Stimulated activated CD4-positive, alpha-beta T cell treated with anti-CD3 and anti-CD28 coated beads, Interleukin-12 subunit alpha, Interleukin-12 subunit beta, amount 100 ng/mL, for 48 hours (primary cell): ENCODE measurements at places on chromosomes 7 and 10.

GRCh38 chr7:123122916-123123315 lies 76.9 kb downstream of the SLC13A1 start:
- DNase-seq, result no peak

- no peak for DNase-seq
Measured at GRCh38 chr7:92840316-92840715, 3.9 kb upstream of the CDK6 start.

GRCh38 chr7:44568771-44569560 lies 4.7 kb downstream of the DDX56 start:
- DNase-seq, result no peak

DNA sequence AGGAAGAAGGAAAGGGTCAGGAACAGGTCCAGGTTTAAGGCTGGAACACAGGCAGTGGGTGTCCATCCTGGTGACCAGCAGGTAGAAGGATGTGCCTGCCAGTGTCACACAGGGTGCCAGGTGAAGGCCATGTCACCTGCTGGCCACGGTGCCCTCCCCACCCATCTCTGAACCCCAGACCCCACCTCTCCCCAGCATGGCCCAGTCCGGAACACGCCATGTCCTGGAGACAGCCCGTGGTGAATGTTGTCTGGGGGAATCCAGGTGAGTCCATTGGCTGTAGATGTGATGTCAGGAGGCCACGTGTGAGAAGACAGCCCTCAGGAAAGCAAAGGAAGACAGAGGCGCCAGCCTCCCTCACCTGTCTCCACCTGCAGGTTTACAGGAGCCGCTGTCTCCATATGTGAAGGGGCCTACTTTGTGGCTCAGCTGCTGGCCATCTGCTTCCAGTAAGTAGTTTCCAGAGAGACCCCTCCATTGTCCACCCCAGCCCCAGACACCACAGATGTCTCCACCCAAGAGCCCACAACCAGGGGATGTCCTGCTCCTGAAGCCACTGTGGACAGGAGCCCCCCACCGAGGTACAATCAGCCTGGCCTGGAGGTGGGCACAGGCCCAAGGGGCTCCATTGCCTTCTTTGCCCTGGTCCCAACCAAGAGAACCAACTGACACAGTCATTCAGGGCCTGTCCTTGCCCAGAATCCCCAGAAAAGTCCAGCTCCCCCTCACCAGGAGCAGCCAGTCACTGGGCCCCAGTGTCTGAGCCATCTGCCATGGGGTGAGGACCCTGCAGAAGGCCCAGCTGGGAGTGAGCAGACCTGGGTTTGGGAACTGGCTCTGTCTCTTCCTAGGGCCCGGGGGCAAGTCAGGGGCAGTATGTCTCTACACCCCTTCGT lies 20.7 kb downstream of the TMEM72 start:
- DNase-seq, result no peak

DNA sequence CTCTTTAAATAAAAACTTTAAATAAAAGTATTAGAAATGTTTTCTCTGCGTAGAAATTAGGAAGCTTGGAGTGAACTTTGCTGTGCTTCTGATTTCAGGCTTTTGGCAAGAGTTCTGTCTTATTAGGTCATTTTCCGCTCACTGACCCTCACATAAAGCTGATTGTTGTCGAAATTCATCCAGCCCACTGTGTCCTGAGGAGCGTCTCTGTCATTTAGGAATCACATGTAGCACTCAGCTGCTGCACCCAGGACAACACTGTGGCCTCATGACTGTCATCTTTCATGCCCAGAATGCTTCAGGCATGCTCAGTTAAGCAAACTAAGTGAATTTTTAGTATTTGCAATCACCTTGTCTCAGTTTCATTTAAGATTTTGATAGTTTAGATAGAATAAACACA lies 57.8 kb upstream of the MSRB2 start:
- DNase-seq, result no peak

DNA sequence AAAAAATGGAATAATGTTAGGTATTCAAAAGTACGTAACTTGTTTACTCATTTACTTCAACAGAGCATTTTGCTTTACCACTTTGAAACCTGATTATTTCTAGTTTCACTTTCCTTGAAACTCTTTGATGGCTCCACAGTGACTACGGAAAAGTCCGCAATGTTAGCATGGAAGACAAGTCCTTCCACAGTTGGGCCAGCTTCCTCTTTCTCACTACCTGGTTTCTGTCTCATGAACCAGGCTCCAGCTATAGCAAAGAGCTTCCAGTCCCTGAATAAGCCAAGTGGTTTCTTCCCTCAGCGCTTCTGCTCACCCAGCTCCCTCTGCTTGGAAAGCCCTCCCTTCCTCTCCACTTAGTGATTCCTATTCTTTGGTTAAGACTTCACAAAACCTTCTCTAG lies 44.8 kb upstream of the SLC16A12 start:
- no peak for DNase-seq

- no peak for DNase-seq
Measured at GRCh38 chr10:123804716-123805115, 86.9 kb downstream of the CPXM2 start.

DNA sequence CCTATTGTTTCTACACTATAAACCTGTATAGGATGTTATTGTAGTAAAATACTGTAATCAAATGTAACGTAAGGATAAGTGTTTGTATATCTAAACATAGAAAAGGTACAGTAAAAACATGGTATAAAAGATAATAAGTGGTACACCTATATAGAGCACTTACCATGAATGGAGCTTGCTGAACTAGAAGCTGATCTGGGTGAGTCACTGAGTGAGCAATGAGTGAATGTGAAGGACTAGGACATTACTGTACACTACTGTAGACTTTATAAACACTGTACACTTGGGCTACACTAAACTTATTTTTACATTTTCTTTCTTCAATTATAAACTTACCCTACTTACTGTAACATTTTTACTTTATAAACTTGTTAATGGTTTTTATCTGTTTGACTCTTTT lies 732.9 kb upstream of the LRRN3 start:
- DNase-seq, result no peak

DNA sequence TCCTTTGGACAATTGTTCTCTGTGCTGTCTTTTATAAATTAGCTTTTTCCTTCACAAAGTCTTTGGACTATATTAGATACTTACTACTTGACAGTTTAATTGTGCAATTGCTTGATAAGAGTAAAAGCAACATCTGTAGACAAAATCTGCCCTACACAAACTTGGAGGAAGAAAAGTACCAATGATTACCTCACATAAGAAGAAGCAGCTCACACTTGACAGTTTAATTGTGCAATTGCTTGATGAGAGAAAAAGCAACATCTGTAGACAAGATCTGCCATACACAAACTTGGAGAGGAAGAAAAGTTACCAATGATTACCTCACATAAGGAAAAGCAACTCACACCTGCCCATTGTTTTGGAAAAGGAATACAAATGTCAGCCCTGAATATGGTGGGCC lies 17.1 kb upstream of the SCIN start:
- no peak for DNase-seq

GRCh38 chr10:23405540-23405939 lies 33.3 kb upstream of the OTUD1 start:
- no peak for DNase-seq

DNA sequence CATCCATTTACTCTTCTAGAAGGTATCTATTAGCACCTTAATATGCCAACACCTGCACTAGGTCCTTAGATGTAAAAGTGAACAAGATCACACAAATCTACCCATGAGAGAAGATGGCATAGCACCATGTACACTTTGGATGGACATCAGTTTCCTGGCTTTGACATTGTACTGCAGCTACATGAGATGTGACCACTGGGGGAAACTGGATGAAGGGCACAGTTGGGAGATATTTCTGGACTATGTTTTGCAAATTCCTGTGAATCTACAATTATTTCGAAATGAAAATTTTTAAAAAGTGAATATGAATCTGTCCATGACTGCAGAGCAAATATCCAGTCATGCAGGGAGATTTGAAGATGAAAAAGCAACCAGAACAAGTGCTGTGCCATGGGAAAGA lies 124.5 kb downstream of the PRKCQ start:
- no peak for DNase-seq

DNA sequence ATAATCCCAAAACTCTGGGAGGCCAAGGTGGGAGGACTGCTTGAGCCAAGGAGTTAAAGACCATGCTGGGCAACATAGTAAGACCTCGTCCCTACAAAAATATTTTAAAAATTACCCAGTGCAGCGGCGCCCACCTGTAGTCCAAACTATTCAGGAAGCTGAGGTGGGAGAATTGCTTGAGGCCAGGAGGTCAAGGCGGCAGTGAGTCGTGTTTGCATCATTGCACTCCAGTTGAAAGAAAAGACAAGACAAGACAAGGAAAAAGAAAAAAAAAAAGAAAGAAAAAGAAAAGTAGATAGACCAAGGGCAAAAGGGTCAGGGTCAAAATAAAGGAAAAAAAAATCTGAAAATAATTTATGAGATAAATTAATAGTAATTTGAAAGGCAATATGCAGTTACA lies 5.8 kb downstream of the ANXA7 start:
- no peak for DNase-seq

- no peak for DNase-seq
Measured at GRCh38 chr7:22193450-22193983, 163.4 kb downstream of the RAPGEF5 start.

- DNase-seq, result no peak
Measured at GRCh38 chr10:62690703-62691102, 113.8 kb upstream of the ADO start.

DNA sequence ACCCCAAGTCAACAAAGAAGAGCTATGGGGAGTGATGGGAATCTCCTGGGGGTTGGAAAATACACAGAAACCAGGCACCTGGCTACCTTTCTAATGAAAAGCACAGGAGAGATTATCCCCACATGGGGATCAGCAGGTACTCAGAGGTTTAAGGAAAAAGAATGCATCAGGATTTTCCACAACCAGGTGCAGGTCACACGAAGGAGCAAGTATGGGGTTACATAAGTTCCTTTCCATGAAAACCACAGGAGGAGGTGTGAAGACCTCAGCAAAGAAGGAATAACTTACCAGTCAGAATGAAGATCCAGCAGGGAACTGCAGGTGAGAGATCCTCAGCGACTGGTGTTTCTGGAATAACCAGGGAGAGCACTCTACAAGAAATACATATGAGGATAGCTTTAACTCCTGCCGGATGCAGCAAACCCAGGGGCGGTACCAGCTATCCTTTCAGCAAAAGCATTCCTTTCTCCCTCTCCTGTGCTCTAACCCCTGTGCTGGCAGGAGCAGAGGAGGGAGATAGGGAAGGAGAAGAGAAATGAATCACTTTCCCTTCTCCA lies 116.7 kb upstream of the TMEM106B start:
- no peak for DNase-seq

DNA sequence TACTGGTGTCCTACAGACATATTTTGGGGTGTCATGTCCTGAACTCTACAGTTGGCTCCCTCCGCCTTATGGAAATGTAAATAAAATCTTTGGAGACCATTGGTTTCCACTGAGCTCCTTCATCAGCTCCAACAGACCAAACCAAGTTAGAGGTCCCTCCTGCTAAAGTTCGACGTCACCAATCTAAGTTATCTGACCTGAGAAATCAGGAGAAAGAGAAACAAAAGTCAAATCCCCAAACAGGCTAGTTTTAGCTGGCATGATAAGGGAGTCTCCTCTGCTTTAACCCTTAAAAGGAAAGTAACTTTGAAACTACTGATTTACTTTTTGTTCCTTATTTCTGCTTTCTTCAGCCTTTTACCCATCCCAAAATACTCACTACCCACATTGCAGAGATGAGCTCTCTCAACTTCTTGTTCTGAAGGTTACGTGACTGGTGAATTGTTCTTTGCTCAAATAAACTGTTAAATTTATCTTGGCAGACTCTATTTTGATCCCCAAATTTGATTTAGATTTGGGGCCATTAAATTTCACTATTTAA lies 39.9 kb downstream of the AVL9 start:
- DNase-seq, result no peak

GRCh38 chr10:97570146-97570788 lies 2.3 kb upstream of the ANKRD2 start:
- DNase-seq, result no peak

DNA sequence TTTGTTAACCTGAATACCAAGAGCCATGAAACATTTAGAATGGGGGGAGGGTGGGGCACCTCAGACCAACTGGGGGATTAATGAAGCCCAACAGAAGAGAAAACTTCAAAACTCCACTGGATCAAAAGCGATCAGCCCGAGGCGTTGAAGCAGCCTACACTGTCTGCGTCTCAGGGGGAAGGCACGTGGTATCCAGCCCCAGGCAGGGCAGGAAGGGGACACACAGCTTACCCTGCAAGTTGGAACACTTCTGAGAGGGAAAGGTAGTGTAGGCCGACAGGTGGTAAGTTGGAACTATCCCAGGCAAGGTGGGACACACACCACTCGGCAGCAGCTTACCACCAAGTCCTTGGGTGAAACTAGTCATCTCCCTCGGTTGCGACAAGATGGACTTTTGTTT lies 102.9 kb downstream of the TAX1BP1 start:
- no peak for DNase-seq

GRCh38 chr10:49237985-49238384 lies 49.8 kb upstream of the TMEM273 start:
- DNase-seq, result no peak

DNA sequence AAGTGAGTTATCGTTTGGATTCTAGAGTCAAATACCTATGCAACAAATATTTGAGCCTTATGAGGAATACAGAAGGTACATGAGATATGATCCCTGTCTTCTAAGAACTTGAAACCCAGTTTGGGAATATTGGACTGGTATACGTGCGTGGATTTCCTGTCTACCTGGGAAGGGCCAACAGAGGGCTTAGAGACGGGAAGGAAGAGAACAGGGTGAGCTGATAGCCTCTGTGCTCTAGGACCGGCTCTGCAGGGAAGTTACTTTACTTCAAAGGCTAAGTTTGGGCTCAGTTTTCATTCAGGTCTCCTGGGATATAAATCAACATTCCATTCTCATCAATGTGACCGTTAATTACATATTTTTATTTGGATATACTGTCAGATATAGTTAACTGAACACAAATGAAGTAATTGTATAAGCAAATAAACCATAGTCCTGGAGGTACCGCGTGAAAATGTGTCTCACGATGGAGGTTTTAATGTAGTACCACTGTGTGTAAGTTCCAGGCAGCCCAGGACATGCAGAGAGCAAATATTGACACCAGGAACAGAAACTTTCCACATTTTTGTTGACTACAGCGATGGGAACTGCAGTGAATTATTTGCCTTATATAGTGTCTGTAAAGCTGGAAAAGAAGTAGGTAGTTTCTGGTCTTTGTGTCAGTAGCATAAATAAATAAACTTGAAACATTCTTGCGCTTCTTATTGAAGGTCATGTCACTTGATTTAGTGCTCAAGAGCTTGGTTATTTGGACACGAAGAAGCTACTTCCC lies 8.6 kb downstream of the CHST12 start:
- no peak for DNase-seq

DNA sequence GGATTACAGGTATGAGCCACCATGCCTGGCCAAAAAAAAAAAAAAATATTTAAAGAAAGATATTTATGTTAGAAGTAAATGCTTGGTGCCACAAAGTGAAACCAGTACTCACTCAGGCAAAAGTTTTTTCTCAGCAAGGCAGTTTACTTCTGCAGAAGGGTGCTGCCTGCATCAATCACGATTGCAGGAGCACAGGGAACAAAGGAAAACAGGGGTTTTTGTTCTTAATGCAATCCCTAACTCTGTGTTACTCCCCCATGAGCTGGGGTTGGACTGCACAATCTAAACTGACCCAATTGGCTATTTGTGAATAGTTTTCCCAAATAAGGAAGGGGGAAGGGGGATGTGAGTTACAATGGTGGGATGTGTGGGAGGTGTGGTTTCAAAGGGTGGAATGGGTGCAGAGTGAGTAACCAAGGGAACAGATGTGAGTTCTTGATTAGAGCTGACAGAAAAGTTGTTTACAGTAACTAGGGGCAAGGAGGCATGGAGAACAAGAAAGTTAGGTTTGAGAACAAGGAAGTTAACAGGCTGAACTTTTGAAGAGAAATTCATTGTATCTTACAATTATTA lies 255.4 kb downstream of the TYW1 start:
- DNase-seq, result no peak

GRCh38 chr10:93821051-93821772 lies 63.5 kb downstream of the LGI1 start:
- no peak for DNase-seq
